ENCODE measurements at places on chromosomes 3 and 15. TPM values are rescaled to one million over a fixed set of nuclear protein-coding genes. Genes with fewer than 3 reads are reported as not detected.

The PLIN1 gene
- total RNA-seq = 1.5 TPM

The PLCB2 gene
- total RNA-seq = 9.7 TPM

The LIPC gene
- total RNA-seq = 0.55 TPM

The ECE2 gene
- total RNA-seq = 2.0 TPM

The SPATA12 gene
- not detected for total RNA-seq

The FOXL2NB gene
- total RNA-seq = 7.9 TPM

The IGSF10 gene
- total RNA-seq = 36.2 TPM
